ENCODE measurements at places on chromosomes 5 and 9.
A peak's percentile ranks its signal among the peaks of the same experiment; 100 is the strongest.

GRCh38 chr9:78300209-78300608 is 3.3 kb downstream of the PSAT1 start:
- no peak for DNase-seq

GRCh38 chr5:83714810-83715209 is 5.8 kb downstream of the HAPLN1 start:
- DNase-seq, result no peak

DNA sequence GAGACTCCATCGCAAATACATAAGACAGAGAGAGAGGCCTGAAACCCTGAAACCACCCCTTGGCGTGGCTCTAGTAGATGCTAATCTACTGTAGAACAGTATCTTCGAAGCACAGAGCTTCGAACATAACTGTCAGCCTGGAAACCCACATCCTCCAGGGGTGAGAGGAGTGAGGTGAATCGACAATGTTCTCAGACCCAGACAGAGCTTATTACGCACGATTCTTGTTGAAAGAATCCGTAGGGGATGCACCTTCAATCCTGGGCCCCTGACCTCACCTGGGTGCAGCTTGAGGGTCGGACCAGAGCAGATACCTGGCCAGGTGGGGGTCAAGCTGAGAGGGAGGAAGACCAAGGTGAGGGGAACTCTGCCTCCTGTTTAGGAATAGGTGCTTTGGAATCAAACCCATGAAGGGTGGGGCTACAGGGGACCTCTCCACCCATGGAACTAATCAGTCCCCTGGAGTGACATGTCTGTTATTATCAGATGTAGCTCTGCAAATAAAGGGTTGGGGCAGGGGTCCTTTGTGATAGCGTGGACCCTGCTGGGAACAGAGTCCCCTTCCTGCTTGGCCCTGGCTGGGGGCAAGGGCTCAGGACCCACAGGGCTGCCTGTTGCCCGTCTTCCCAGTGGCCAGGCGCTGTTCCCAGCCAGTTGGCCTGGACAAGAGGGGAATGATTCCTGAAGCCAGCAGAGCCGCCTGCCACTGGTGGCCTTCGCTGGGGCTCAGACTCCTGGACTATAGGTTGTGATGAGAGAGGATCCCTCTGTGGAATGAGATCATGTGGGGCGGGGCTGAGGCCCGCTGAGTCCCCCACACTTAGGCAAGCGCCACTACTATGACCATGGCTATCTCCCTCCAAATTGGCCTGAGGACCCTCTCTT is 41.2 kb downstream of the DBH start:
- DNase-seq, result peak; percentile 43

DNA sequence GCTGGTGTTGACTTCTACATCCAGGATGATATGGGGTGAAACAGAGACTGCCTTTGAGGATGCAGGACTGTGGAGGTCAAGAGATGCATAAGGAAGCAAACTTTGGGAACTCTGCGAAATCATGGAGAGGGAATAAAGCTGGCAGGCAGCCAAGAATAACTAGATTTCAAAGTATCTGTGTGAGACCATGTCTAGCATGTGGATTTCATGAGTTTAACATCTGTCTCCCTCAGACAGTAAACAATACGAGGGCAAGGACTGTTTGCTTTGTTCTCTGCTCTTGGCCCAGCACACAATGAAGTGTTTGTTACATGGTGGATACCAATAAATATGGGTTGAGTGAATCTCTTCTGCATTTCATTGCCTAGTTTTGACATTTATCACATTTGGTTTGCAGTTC is 71.3 kb downstream of the RASEF start:
- no peak for DNase-seq

GRCh38 chr9:134552349-134552990 is 89.1 kb upstream of the COL5A1 start:
- DNase-seq, result no peak

DNA sequence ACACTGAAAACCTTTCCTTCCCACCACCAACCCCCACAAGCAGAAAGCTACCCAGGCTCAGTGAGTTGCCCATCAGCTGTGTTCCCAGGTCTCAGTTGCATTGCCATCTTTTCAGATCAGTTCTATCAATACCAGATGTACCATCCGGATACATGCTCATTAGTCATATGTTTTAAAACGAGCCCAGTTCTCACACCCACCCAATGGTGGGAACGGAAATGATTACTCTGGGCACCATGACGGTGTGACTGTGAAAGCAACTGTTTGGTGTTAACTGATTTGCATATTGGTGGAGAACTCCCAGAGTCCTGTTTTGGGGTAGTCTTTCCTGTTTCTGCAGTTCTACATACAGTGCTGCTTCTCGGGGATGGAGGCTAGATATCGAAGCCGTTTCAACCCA is 212.3 kb downstream of the TRIM36 start:
- DNase-seq, result no peak

GRCh38 chr9:107243742-107244141 is 39.3 kb upstream of the RAD23B start:
- no peak for DNase-seq

DNA sequence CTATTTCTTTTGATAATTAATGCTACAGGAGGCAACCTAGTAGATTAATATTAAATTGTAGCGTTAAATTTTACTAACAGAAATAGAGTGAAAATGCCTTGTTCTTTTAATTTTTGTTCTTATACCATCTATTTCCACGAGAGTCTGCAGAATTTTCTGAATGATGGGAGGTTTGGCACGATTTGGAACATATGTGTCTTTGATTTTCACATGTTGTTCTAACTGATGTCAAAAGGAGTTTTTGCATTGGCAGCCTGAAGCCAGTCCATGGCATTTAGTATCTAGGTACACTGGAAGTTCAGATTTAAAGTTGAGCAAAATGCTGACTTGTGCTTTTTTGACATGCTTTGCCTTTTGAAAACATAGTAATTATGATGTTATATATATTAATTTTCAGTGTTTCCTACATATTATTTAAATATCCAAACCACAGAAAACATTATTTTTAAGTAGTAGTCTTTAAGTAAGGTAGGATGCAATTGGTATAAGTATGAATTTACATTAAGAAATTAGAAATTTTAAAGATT is 103.0 kb downstream of the PBX3 start:
- DNase-seq, result no peak

GRCh38 chr9:90188656-90189055 is 454.0 kb downstream of the DIRAS2 start:
- DNase-seq, result no peak

DNA sequence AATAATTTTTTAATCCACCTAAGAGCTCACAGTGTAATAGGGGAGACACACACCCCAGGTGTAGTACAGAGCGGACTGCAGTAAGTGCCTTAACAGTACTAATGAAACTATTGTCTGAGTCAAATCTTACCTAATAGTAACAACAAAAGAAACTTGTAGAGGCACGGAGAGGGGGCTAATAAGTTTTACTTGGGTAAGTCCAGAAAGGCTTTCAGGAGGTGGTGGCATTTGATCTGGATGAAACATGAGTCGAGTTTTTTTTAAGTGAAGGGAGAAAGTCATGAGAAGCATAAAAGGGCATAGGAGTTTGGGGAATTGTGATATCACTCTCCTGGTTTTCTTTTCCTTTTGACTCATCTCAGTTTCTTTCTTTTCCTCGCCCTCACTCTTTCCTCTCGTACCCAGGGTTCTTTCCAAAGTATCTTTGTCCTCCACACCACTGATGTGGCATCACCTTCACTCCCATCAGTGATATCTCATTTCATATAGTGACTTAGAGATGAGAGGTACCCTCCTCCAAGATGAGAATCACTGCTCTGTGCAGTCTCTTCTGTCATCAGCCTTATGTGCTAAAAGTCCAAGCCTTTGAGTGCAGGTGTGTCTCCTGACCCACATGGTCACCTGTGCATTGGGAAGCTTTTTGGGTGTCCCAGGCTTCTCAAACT is 2.0 kb downstream of the CTNNA1 start:
- DNase-seq, result no peak

GRCh38 chr5:128974567-128974966 is 9.3 kb downstream of the SLC27A6 start:
- DNase-seq, result no peak

GRCh38 chr9:75120686-75121085 is 32.4 kb downstream of the OSTF1 start:
- DNase-seq, result no peak

DNA sequence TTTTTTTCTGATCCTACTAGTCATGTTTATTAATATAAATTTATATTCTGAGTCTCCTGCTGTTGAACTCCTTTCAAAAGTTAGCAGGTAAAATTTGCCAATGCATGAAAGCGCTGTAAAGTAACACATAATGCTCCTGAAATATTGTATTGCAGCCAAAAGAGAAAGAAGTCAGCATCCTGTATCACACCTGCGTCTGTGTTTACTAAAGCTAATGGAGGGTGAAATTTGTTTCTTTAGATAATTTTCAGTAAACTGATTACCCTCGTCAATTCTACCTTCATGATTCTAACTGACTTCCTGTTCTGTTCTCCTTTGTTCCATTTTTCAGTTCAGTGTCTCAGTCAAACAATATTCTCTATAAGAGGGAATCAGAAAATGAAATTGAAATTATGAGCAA is 415.4 kb downstream of the CDH9 start:
- DNase-seq, result no peak

GRCh38 chr5:151724360-151724759 is 34.1 kb downstream of the ATOX1 start:
- no peak for DNase-seq

GRCh38 chr5:32329395-32329834 is 16.7 kb upstream of the MTMR12 start:
- peak; percentile 20 for DNase-seq

GRCh38 chr5:179319741-179320281 is 25.4 kb downstream of the ADAMTS2 start:
- DNase-seq, result no peak

GRCh38 chr5:172064358-172064757 is 57.9 kb upstream of the FBXW11 start:
- DNase-seq, result no peak

DNA sequence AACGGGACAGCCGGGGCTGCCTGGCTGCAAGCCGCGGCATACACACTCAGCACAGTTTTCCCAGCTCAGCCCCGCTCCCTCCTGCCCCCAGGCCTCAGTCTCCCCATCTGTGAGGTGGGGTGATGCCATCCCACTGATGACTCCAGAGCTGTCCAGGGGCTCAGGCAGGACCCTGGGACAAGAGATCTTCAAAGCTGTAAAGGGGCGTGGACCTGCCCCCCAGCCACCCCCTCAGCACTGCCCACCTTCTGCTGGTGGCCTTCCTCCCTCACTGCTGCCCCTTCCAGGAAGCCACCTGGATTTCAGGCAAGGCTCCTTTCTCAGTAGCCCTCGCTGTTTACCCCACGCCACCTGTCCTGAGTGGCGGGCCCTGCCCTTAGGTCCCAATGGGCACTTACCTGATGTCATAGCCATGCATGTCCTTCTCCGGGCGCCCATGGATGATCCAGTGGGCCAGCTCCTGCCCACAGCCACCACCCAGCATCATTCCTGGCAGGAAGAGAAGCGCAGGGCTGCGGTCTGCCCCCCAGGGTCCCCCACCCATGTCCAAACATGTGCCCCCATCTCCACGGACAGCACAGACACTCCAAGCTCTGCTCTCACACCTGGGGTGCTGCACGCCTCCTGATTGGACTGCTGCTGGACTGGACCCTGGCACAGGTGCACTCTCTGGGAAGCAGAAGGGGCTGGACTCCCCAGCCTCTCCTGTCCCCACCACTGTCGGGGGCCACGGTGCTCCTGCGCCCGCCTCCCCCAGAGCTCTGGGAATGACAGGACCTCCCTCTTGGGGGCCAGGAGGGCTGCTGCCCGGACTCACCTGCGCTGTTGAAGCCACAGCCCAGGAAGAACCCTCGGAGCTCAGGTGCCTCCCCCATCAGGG is 25.7 kb downstream of the SARDH start:
- no peak for DNase-seq

GRCh38 chr9:127507751-127508648 is 56.7 kb downstream of the LRSAM1 start:
- DNase-seq, result no peak

DNA sequence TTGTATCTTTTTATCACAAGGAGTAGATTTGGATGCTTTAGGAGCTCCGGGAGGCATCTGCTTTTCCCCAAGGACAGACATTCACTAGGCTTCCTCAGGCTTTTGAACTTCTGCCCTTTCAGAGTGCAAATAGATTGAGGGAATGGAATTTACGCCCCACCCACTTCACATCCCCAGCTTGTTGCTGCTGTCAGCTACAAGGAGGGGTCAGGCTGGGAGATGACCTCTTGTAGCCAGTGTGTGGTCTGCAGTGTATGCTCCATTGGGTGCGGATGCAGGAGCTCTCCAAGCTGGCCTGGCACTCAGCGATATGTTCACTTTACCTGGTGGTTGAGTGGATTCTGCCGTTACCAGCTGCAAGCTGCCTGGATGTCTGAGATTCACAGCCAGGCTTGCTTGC is 6.4 kb downstream of the TNFSF15 start:
- DNase-seq, result no peak

DNA sequence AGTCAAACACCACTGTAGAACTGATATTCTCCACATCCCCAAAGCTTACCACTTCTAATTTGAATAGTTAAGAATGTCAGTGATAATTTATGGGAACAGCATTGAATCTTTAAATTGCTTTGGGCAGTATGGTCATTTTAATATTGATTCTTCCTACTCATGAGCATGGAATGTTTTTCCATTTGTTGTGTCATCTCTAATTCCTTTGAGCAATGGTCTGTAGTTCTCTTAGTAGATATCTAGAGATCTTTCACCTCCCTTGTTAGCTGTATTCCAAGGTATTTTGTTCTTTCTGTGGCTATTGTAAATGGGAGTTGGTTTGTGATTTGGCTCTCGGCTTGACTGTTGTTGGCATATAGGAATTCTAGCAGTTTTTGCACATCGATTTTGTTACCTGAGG is 1341.8 kb upstream of the CDH9 start:
- DNase-seq, result no peak

DNA sequence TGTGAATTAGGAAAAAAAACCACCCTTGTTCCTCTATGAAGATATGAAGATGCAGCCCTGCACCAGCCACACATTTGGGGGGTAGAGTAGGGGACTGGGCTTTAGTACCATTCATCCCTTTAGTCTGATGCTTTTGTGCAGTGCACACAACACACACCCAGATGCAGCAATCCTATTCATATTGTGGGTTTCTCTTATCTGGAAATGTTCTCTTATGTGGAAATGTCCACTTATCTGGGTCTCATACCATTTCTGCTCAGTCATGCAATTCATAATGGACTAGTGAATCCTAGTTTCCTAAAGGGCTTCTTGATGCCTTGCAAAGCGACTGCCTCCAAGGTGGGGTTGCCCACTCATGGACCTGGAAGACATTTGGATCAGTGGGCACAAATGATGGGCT is 47.8 kb downstream of the C9orf152 start:
- DNase-seq, result no peak

- no peak for DNase-seq
Measured at GRCh38 chr5:133193794-133194193, 142.0 kb downstream of the HSPA4 start.

GRCh38 chr5:41921874-41922273 is 3.2 kb upstream of the FBXO4 start:
- no peak for DNase-seq

DNA sequence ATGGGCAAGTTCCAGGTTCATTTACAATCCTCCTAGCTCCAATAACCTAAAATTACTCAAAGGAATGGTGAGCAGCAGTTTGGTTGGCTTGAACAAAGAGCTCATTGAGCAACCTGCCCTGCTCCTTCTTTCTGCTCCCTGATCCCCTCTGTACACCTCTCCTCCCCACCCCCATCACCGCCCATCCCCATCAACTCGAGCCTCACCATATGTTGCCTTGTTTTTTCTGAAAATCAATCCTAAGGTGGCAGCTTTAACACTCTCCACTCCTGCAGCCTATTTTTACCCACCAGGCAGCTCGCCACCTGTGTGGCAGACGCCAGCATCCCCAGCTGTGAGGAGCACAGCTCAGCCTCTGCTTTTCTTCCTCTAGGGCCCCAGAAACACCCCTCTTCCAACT is 533.4 kb upstream of the BRINP1 start:
- DNase-seq, result no peak

Measured in stimulated activated CD4-positive, alpha-beta T cell treated with anti-CD3 and anti-CD28 coated beads, Interleukin-15, amount 100 ng/mL, for 1 hour (primary cell).